ENCODE measurements at places on chromosomes 7 and 10.

DNA sequence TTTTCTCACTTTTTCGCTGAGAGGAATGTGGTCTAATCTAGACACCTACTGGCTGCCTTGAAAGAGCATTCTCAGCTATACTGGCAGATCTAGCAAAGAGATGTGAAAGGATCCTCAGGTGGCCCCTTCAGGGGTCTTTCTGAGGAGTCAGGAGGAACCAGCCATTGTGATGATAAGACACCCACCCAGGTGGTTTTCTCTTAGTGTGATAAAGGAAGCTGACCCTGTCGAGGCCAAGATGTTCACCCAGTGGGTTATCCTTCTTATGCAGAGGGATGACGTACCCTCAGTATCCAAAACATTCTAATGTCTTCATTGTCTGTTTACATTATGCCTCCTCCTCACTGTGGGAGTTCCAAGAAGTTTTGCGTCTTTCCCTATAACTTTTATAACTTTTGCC is 98.3 kb upstream of the LRGUK start:
- DNase-seq, result no peak

- no peak for DNase-seq
Measured at GRCh38 chr7:16430133-16430532, 8.8 kb upstream of the CRPPA start.

DNA sequence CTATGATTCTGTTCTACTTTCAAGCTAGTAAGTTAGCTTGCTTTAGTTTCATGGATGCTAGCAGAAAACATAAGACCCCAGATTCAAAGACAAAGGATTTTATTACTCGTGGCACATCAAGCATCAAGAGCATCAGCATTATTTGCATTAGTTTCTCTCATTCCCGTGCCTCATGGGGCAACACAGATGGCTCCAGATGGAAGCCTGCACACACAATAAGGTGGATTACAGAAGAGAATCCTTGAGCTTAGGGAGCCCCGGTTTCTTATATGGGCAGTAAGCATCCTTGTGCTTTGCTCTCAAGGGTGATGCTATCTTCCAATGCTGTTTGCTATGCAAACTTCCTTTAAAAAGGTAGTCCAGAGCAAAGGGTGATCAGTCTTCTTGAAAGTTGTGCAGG is 10.7 kb upstream of the CAPZA2 start:
- DNase-seq, result no peak

DNA sequence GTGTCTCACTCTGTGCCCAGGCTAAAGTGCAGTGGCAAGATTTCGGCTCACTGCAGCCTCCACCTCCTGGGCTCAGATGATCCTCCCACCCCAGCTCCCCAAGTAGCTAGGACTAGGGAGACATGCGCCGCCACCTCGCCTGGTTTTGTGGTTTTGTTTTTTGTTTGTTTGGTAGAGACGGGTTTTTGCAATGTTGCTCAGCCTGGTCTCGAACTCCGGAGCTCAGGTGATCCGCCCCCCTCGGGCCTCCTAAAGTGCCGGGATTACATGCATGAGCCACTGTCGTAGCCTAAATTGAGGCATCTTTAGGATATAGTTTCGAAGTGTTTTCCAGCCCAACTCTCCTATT is 781 bp downstream of the ZNF727 start:
- DNase-seq, result no peak

GRCh38 chr10:45180946-45181875 is 134.2 kb downstream of the OR13A1 start:
- no peak for DNase-seq

DNA sequence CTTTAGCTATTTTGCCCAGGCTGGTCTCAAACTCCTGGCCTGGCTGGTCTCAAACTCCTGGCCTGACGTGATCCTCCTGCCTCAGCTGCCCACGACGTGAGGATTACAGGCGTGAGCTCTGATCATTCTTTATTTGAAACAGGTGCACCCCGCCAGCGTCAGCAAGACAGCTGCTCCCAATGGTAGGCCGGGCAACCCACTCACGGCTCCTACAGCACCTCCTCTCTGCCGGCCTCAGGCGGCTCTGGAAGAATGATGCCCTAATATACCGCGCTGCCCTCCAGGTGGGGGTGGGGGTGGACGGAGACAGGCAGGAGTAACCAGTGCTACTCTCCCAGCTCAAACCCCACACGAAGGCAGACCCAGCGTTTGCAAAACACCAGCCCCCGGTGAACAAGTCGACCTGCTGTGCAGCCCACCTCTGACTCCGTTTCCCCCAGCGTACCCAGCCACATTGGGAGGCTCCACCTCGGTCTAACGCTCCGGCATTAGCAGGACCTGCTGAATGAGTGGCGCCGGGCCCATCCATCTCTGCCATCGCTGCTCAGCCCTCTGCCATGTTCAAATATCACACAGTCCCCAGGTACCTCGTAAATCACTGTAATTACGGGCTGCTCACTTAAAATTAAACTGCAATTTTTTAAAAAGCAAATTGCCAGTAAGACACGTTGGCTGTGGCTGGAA is 148.6 kb downstream of the ELFN1 start:
- DNase-seq, result no peak

GRCh38 chr10:89355394-89355931 is 22.4 kb upstream of the IFIT1B start:
- DNase-seq, result no peak

All from GM13977 (cell line).